ENCODE measurements at places on chromosomes 11 and 22.

- DNase-seq = no peak
Measured at GRCh38 chr22:17366329-17366728, 2.9 kb upstream of the CECR2 start.

DNA sequence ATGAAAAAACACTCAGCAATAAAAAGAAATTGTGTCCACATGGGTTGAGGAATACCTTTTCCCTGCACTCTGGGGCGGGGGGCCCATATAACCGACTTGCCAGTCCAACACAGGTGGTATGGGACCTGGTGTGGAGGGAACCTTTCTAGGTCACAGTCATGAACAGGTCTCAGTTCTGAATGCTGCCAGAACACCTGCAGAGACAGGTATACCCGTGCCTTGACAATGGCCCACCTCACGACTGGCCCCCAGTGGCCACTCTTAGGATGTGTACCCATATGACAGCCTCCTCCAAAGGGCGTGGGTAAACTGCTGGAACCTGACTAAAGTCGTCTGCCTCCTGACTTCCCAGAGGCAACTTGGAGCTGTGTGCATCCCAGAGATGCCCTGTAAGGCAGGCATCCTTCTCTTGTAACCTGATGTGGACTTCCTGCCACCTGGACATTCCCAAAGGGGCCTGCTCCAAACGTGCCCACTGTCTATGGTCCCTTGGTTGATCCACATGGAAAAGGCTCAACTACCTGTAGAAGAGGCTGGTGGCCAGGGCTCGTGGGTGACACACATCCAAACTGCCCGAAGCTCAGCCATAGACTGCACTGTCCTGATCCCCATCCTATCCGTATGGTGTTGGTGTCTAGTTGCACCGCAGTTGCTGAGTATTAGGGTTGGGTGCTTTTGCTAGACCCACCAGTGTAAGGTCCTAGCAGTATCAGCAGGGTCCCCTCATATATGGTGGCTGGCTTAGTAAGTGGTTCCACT lies 859.3 kb downstream of the BRD1 start:
- peak; percentile 18 for DNase-seq

DNA sequence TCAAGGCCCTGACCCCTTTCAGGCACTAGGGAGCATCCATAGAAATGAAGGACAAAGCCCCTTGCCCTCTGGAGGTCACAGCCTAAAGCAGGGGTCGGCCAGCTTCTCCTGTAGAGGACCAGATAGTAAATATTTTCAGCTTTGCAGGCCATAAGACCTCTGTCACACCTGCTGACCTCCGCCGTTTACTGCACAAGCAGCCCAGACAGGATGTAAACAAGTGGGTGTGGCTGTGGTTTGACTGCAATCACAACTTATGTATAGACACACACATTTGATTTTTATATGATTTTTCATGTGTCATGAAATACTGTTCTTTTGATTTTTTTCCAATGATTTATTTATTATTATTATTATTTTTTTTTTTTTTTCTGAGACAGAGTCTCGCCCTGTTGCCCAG lies 34.3 kb downstream of the KIAA1671 start:
- no peak for DNase-seq

DNA sequence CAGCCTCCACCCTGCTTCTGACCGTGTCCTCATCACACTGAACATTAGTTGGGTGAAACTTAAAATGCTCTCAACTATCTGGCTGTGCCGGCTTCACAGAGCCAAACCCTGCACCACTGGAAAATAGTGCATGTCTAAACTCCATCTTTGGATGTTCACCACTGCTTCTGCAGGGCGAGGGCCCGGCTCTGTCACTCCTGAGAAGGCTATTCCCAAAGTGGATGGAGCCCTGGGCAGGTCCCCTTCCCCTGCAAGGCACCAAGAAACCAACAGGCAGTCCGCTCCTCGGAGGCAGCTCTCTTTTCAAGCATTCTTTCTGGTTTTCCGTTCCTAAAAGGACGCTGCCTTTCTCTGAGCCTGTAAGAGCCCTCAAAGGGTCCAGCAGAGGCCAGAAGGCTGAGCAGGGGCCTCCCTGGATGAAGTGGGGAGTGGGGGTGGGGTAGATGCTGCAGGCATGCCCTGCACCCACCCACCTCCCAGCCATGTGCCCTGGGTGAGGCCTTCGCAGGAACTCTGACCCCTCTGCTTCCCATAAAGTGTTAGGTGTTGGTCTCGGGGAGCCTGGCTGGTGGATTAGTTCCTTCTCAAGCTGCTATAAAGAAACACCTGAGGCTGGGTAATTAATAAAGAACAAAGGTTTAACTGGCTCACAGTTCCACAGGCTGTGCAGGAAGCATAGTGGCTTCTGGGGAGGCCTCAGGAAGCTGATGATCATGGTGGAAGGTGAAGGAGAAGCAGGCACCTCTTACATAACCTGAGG lies 23.3 kb downstream of the LINC01488 start:
- DNase-seq = no peak

DNA sequence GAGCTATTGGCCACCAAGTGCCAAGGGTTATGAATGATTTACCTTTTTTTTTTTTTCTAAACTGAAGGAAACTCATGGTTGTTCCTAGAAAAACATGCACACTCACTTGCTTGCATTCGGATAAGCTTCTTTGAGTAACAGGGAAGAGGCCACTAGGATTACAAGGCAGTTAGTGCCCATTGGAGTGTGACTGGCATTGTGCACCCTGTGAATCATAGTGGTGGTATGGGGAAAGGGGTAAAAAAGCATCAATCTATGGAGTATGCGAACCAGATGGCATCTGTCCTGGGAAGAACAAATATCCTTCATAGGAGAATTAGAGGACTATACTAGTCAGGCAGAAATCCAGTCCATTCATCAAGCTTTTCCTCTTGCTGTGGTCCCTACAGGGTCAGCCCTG lies 24.2 kb downstream of the CD44 start:
- no peak for DNase-seq

GRCh38 chr11:13287681-13288080 lies 10.1 kb downstream of the BMAL1 start:
- DNase-seq = no peak

- DNase-seq = no peak
Measured at GRCh38 chr11:85809191-85809590, 1.8 kb downstream of the SYTL2 start.

DNA sequence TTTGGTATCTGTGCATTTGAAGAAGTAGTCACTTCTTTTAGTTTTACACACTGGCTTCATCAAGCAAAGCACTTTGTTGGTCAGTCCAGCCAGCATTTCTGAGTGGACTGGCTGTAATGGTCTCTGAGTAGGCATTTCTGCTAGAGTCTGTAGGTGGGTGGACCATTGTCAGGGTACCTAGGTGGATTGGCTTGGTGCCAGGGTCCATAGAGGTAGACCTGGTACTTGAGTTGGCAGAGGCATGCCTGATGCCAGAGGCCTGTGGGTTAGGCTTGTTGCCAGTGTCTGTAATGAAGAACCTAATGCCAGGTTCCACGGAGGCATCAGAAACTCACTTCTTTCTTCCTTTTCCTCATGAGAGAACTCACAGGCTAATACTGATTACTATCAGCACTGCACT lies 157.9 kb upstream of the C11orf87 start:
- no peak for DNase-seq

DNA sequence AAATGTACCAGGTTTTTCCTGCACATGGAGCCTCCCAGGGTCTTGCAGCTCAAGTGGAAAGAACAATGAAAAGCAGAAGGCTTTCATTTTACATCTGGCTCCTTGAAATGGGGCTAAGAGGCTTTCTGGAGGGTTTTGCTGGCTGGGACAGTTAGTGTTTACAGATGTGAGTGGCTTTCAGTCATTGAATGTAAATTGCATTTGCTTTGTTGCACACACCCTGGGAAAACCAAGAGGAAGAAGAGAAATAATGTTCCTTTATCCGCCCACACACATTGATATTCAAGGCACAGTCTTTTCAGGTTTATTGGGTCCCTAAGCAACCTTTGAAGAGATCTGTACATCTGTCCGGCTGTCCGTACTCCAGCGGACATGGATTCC lies 144.5 kb downstream of the SPON1 start:
- no peak for DNase-seq

DNA sequence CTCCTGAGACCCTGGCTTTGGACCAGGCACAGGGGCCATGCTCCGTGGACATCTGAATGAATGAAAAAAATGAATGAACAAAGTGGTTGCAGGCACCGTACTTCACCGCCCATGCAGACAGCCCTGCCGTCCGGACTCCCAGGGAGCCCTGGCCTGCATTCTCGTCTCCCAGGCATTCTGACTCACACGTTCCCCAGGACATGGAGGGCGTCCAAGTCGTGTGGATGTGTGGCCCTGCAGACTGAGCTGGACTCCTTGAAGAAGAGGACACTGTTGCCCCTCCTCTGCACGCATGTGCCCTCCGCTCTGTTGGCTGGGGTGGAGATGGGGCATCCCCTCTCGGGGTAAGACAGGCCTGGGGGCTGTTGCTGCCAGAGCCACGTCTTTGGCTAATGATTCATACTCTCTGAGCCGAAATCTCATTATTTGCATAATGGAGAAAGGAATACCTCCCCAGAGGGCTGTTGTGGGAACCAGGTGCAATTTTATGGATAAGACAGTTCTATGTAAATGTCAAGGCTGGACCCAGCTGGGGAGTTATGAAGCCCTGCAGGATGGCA lies 49.7 kb downstream of the RTL6 start:
- peak; percentile 85 for DNase-seq

- no peak for DNase-seq
Measured at GRCh38 chr11:1810761-1811160, 24.0 kb upstream of the SYT8 start.

- DNase-seq = no peak
Measured at GRCh38 chr22:32130464-32130863, 28.6 kb downstream of the C22orf42 start.

DNA sequence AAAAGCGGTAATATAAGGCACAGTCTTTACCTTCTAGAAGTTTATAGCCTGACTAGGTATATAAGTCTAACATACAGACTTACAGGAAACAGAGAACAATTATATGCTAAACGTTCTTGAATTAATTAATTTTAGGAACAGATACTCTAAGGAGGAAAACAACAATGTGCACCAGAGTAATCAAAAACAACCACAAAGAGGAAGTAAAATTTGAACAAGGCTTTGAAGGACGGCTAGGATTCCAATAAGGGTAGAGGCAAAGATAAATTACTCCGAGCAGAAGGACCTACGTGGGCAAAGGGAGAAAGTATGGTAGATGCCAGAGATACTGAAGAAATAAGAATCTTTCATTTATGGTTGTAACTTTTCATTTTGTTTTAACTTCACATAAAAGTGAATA lies 54.4 kb downstream of the ENTHD1 start:
- DNase-seq = no peak

DNA sequence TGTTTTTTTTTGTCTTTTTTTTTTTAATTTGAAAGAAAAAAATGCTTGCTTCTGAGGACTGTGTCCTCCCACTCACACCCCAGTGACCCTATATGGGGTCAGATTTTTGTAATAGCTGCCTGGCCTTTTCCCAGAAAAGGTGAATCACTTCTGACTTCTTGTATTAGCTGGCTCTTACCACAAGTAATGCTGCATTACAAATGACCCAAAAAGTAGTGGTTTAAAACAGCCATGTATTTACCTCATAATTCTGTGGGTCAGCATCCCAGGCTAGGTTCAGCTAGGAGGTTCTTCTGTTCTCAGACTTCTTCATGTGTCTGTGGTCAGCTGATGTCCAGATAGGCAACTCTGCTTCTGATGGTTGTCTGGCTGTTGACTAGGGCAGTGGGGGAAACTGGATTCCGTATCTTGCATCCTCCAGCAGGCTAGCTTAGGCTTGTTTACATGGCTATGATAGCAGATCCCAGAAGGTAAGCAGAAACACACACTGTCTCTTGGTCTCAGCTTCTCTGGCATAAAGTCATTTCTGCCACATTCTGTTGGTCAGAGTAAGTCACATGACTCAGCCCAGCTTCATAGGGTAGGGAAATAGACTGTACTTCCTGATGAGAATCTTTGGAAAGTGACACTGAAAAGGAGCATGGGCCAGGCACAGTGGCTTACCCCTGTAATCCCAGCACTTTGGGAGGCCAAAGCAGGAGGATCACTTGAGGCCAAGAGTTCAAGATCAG lies 19.5 kb downstream of the LHFPL7 start:
- DNase-seq = no peak

DNA sequence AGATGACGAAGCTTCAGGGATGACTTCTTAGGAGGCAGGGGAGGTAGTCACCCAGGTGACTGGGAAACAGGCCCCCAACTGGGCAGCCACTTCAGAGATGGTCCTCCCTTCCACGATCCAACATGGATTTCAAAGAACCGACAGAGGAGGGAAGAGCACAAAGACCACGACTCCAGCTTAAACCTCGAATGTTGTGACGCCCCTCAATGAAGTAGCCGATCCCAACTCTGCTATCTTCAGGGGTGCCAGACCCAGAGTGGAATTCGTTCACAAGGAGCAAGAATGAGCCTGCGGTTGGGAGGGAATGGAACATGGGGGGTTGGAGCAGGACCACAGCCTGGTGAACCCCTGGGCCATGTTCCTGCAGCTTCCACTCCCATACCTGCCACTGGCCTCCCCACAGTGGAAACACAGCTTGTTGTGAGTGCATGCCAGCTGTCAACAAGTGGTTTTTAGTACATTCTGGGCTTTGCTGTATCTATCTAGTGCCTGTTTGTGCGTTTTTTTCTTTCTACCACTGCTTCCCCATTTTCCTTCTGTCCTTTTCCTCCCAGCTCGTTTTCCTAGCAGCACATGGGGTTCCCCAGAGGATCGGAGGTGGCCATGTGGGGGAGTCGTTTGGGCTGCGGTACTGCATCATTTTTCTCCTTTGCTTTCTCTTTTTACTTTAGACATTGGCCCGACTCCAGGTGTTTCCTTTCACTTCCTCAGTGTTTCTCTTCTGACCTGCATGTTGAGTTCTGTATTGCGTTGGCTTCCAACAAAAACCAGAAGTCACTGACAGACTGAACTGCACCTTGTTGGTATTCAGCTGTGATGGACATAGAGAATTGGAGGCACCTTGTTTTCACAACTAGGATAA lies 65.8 kb downstream of the MORC2 start:
- no peak for DNase-seq

- DNase-seq = peak; percentile 58
Measured at GRCh38 chr11:125315079-125315740, 150.7 kb downstream of the PKNOX2 start.

GRCh38 chr11:58923300-58923788 lies 15.9 kb upstream of the GLYATL1 start:
- peak; percentile 58 for DNase-seq

- no peak for DNase-seq
Measured at GRCh38 chr22:48864748-48865147, 962.9 kb downstream of the BRD1 start.

GRCh38 chr11:284105-285020 lies 4.6 kb upstream of the PGGHG start:
- no peak for DNase-seq

DNA sequence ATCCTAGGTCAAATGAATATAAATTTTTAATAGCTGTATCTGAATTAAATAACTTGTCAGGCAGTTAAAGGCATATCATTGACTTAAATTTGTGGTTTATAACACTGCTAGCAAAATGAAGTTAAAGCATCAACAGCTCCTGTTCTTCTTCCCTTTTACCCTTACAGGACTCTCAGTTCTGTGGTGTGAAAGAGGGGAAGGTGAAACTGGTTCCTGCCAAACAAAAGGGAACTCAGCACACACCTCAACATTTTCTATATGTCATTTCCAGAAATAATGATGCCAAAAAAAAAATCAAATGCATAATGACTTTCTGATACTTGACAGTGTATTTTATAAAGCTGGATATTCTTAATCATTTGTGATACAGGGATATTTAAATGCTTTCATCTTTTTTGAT lies 21.2 kb downstream of the ARL14EP start:
- DNase-seq = no peak

- no peak for DNase-seq
Measured at GRCh38 chr11:70226967-70227366, 23.9 kb downstream of the FADD start.
